AG08396 (cell line): ENCODE measurements at places on chromosomes 12 and 14.

GRCh38 chr14:73833530-73834260 lies 17.9 kb upstream of the PTGR2 start:
- no peak for DNase-seq

DNA sequence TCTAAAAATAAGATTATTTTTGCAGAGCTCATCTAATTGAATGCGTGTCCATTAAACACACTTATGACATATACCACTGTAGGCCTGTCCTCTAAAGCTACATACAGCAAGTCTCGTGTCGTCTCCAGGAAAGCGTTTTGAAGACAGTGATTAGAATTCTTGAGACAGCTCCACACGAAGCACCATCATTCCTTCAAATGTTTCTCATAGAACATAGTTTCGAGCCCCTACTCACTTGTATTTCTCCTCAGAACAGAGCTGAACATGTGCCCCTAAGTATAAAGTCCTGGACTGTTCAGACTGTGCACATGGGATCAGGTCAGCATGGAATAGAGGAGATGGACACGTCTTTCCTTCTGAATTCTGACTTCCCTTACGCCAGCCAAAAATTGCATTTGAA lies 64.5 kb upstream of the HMGA2 start:
- no peak for DNase-seq

DNA sequence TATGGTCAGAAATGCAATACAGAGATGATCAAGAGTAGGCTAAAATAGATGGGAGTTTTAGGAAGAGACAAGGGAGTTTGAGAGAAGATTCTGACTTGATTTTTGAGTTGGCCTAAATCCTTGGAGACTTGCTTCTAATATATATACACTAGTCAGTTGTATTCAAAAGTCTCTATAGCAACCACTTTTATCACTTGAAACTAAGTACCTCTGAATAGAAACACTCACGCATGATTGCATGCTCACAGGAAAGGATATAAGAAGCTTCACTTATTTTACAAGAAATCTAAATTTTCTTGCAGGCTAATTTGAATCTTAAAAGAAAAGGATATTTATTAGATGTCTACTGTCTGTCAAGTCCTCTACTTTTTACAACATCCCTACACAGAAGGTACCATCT lies 316.8 kb downstream of the SNAPC1 start:
- no peak for DNase-seq

- no peak for DNase-seq
Measured at GRCh38 chr12:23060161-23060560, 435.2 kb downstream of the ETNK1 start.

- DNase-seq, result no peak
Measured at GRCh38 chr12:79532907-79533288, 157.9 kb downstream of the PAWR start.

GRCh38 chr14:77068517-77069200 lies 29.4 kb upstream of the CIPC start:
- no peak for DNase-seq

DNA sequence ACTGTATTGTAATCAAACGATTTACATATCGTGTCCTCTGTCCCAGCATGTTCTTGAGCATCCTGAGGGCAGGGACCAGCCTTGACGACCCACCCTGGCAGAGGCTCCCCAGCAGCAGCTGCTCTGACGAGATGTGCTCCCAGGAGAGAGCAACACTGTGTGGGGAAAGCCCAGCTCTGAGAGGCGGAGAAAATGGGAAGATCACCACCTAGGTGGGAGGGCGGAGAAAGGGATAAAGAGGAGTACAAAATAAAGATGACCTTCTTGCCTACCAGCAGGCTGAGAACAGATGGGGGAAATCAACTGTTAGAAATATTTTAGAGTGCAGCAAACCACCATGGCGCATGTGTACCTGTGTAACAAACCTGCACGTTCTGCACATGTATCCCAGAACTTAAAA lies 71.5 kb upstream of the CAPRIN2 start:
- no peak for DNase-seq

DNA sequence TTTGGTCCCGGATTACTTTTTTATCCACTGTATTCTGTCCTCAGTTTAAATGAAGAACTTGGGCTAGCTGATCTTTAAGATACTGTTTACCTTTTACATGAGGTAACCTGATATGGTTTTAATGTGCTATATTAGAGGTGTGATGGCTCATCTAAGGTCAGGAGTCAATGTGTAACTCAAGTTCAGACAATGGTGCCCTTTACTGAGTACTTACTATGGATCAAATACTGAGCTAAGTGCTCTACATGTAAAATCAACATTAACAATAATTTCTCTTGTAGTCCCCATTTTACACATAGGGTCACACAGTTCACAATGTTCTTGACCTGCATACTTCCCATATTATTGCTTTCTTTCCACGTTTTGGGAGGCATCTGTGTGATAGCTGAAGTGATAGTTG lies 79.2 kb downstream of the CEP83 start:
- DNase-seq, result no peak
